Suprapubic skin (tissue), 4 donors: ENCODE measurements at places on chromosomes 16 and 17.

DNA sequence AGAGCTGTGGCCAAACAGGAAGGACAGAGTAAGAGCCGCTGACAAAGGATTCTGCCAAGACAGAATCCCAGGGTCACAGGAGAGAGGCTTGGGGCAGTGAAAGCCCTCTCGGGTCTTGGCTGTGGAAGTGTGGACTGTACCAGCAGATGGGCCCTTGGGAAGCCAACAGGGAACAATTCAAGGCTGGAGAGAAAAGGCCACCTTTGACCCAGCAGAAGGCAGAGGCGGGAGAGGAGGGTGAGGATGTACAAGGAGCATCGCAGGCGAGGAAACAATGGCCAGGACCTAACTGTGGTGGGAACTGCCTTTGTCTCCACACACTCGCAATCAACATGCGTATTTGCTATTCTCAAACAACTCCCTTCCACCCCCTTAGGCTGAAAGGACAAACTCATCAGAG lies 15.7 kb downstream of the CARHSP1 start:
- no peak for DNase-seq

DNA sequence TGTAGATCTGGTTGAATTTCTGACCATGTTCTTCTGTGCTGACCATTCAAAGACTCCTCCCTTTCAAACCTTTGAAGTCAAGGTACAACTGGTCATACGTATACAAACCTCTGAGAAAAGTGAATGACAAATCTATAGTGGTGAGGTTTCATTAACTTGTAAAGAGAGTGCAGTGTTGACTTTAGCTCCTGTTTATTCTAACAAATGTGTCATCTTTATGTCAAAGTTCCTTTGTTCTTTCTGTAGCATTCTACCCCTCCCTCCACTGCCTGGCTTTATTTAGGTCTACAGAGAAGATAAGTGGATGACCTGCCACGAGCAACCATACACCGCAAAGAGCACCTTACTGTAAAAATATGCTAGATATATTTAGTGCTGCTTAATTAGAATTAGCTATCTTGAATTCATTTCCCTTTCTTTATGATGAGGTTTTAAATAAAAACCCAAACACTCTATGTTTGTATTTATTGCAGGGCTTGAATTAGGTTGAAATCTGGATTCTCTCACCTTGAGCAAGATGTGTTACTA lies 520.0 kb upstream of the CDH11 start:
- DNase-seq, result no peak

DNA sequence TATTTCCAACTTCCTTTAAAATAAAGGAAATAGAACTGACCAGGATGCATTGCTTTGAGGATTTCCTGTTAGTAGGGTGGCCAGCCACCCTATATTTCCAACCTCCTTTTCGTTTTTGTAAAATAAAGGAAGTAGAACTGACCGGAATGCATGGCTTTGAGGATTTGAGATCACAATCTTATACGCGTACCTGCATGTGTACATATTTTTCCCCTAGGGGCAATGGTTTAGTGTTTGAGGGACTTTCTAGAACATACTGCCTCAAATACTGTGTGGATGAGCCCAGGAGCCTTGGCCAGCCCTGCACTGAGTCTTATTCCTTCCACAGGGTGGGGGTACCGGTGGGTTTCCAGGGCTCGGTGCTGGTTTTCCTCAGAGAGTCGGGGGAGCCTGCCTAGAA lies 25.6 kb downstream of the MAPK8IP3 start:
- DNase-seq, result no peak

DNA sequence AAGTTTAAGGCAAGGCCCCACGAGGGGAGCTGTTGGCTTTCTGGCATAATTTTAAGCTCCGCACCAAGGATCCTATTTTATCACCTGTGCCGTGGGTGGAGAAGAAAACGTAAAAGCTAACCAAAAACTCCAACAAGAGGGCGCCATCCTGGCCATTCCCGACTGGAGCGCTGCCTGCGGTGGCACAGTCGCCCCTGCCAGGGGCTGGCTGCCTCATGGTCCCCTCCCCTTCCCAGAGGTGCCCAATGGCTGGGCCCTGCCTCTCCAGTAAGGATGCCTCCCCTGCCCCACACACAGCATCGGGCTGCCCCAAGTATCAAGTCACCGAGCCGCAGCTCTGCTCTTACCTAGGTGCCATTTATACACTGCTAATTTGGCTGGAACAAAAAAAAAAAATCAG lies 36.3 kb downstream of the ZDHHC7 start:
- DNase-seq, result no peak

GRCh38 chr16:85422632-85423550 lies 190.2 kb upstream of the GSE1 start:
- DNase-seq, result no peak

- DNase-seq, result no peak
Observed at GRCh38 chr17:18380471-18381157, 3.0 kb downstream of the EVPLL start.

- DNase-seq, result no peak
Observed at GRCh38 chr16:17227278-17227677, 243.5 kb downstream of the XYLT1 start.

DNA sequence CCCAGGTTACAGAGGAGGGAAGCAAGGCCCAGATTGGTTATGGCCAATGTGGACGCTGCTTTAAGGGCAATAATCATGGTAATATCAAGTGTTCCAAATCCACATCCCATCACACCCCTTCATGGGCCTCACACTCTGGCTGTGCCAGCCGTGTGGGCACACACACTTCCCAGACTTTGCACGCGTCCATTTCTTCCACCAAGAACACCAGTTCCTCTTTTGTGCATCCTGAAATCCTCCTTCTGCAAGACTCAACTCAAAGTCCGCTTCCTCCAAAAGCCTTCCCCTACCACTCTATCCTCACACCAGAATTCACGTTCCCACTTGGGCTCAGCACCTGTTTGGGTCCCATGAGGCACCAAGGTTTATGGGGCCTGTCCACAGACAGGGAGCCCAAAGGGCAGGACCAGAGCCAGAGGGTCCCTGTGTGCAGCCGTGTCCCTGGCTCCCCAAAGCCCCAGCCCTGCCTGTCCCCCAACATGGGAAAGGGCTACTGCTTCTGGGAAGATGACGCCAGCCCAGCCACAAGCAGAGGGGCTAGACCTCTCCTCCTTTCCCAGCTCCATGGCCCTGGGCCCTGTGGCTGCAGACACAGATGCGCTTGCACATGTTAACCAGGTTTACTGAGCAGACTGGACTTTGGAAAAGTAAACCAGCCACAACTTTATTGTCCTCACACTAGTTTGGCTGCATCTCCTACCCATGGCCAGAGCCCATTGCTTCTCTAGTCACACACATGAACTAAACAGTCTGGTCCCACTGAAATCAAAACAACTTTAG lies 20.3 kb downstream of the SPNS3 start:
- no peak for DNase-seq

DNA sequence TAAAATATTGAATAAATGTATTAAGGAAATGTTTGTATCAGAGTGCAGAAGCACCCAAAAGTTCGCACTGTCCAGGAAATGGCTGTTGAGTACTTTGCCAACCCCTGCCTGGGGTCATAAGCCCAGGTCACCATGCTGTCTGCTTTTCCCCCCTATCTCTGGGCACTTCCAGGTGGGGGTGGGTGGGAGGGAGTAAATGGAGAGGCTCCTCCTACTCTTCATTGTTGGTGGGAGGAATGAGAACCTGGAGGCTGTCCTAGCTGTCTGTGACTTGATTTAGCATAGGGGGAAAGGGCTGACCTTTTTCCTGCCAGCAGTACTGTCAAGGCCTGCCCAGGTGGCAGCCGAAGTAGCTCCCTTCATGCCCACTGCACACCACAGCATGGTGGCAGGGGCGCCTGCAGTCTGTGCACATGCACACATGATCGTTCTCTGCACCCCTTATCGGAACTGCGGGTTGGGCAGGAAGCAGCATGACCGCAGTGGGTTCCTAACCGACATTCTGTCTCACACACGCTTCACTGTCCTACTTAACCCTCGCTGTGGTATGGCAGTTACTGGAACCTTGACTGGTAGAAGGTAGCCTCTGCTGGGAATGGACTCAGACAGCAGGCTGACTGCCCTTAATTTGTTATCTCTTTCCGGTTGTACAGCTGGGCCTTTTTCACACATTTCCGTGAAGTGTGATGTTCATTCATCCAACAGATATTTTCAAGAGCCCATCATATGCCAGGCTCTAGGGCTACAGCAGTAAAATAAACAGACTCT lies 41.5 kb downstream of the LDHD start:
- DNase-seq, result no peak

- DNase-seq, result peak; percentile 53
Observed at GRCh38 chr17:64767269-64767997, 105.3 kb upstream of the SMURF2 start.
